Kidney tubule cell (primary cell): ENCODE measurements at places on chromosomes 2 and 18.

- DNase-seq, result peak; percentile 93
Measured at GRCh38 chr2:85602476-85603234, at the start of gene TMEM150A. TMEM150A (minus strand) TSS chr2:85602698; CDS start chr2:85601948, 750 bp downstream.

DNA sequence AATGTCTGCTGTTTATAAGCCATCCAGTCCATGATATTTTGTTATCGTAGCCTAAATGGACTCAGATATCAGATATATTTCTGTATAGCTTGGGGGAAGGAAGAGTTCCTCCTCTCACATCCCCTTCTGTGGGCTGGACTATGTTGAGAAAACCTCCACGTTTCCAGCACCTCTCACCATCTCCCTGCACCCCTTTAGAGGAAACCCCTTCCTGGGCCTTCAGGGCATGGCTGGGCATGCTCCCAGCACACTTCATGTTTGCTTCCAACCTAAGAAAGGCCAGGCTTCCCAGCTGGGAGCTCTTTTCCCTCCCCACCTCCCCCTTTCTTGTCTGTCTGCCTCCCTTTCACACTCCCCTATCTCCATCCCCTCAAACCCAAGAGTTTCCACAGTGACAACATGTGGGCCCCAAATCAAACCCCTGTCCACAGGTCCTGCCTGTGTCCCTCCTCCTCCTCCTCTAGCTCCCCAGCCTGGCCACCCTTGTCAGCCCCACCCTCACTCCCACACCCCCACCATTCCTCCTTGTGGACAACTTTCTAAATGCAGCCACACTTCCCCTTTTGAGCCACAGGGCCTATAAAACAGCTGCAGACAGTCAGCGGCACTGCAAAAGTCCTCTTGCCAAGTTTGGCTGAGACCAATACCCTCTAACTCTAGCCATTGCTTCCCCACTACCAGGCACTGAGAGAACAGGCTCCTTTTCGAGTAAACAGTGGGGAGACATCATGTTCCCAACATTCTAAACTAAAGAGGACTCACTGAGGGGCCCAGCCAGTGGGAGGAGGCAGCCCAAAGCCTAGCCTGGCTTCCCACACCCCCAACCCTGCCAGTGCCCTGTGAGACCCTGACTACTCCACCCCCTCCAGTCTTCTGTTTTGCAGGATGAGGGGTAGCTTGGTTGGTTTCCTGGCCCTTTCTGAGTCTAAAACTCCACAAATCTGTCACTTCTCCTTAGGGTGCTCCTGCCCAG lies 120.5 kb downstream of the ZFP36L2 start:
- no peak for DNase-seq

DNA sequence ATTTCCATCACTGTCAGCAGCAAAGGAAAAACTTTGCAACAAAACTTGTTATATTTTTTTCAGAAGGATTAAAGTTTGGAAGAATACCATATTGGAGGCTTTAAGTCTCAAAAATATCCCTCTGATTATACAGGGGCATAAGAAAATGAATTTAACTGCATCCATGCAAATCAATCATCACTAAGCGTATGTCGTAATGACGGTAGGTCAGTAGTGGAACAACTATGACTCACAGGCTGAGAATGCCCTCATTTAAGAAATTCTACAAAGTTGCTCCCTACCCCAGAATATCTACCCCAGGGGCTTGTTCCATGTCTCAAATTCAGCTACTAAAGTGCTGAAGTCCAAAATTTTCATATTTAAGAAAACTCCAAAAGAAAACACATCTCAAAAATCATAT lies 12.5 kb upstream of the NAB1 start:
- DNase-seq, result peak; percentile 63

GRCh38 chr18:79930020-79930642 lies 21.3 kb downstream of the SLC66A2 start:
- no peak for DNase-seq

GRCh38 chr2:74290066-74290465 lies 53.1 kb downstream of the SLC4A5 start:
- DNase-seq, result no peak

DNA sequence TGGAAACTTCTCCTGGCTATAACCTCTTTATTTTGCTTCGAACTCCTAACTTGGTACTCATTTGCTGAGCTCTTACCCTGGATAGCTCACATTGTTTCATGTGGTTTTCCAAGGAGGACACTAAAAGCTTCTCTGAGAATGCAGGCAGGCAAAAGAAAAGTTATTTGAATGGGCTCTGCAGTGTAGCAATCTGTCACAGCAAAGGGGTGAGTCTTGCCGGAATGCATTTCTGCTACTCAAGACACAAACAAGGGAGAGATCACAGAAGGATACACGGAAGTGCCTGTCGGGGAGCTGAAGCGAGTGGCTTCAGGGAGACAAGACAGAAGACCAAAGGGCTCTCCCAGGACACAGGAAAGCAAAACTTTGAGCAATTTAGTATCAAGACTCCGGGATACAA lies 265.4 kb downstream of the SS18 start:
- DNase-seq, result no peak

- DNase-seq, result no peak
Measured at GRCh38 chr2:238950551-238950950, 102.7 kb downstream of the TWIST2 start.

DNA sequence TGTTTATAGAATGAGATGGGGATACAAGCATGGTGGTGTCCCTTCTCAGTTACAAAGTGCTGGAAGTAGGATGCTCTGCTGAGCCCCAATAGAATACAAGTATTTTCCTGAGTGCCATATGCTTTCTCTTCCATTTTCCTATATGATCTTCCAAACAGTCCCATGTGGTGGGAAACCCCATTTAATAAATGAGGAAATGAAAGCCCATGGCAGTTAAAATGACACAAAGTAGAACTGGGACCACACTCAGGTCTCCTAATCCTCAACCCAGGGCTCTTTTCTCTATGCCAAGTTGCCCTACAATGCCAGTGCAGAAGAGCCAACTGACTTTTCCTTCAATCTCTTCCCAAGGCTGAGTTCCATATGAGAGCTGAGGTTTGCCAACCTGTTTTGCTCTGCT lies 210.2 kb upstream of the FBXO11 start:
- no peak for DNase-seq

GRCh38 chr18:77061946-77062517 lies 70.6 kb downstream of the MBP start:
- DNase-seq, result no peak

- DNase-seq, result peak; percentile 81
Measured at GRCh38 chr2:138516030-138516704, 14.6 kb downstream of the SPOPL start.

DNA sequence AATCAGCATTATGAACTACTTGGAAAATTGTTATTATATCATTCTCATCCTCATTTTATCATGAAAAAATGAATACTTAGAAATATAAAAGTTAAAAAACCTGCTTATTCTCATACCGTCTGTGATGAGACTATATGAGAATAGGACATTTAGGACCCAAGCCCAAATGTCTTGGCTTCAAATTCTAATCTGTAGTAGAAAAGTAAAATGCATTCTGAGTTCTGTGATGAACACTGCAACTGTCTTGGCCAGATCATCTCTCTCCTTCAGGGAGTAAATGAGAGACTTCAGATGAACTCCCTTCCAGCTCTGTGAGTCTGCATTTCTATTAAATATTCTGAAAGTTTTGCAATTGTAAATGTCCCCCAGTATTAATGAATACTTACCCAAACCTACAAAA lies 940.7 kb upstream of the KLHL29 start:
- no peak for DNase-seq

- peak; percentile 59 for DNase-seq
Measured at GRCh38 chr2:237156031-237156856, 70.6 kb downstream of the COPS8 start.

DNA sequence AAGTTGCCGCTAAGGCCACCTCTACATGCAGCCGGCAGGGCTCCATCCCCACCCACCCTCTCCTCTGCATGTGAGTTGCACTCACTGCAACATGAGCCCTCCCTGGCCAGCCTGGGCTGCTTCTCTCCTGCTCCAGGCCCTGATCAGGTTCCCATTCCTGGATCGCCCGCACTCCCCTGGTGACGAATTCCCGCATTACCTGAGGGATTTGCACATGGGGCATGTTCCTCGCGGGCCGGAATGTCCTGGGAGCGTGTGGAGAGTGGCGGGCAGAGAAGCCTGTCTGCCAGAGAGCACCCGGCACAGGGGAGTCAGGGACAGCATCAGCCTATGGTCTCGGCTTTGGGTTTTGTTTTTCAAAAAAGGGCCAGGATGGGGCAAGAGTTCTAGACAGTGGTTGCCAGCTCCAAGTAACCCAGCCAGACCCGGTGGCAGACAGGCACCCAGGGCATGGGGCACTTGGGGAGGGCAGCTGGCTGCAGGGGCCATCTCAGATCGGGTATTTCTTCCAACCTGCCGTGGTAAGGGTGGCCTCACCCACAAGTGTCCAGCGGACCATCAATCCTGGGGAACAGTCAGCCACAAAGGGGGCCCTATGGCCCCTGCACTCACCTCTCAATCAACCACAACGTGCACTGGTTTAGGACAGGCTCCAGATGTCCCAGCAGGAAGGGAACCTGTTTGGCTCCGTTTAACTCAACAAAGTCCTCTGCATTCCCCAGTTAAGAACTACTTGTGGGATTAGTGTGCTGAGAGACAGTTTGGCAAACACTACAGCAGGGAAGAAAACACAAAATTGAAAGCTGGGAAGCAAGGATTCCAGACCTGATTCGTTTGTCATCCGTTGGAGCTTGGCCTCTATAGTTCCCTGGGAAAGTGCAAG lies 187.7 kb downstream of the SMAD7 start:
- no peak for DNase-seq

DNA sequence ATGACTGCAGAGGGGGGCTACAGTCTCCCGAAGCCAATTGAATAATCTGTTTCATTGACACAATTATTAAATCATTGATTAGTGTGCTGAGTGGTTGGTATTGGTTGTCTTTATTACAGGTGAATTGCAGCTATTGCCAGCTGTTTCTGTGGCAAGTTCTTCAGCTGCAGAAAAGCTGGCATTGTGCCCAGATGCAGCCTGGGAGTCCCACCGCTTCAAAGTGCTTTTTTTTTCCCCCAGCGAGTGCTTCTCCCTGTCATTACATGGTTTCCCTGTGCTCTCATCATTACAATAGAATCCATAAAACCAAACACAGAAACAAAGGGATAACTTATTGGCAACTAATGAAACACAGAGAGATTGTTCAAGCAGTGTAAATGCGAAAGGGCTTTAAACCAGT lies 164.7 kb downstream of the GRB14 start:
- DNase-seq, result no peak
